ENCODE measurements at places on chromosomes 16 and 17. TPM values are rescaled to one million over a fixed set of nuclear protein-coding genes. Genes with fewer than 3 reads are reported as not detected.

Gene TNFSF12
- total RNA-seq: 16.3 TPM

Gene KRT9
- total RNA-seq: not detected

Gene LITAFD
- total RNA-seq: not detected

Gene SKAP1
- 2.1 TPM for total RNA-seq

Gene KRT24
- total RNA-seq: not detected

Gene COIL
- 14.6 TPM for total RNA-seq

Gene TBC1D28
- total RNA-seq: not detected

Gene DNAAF1
- 0.18 TPM for total RNA-seq

Gene CD300LG
- 5.4 TPM for total RNA-seq

Gene JPH3
- total RNA-seq: 19.1 TPM

Gene LRRC37B
- total RNA-seq: 18.2 TPM

Gene CD19
- not detected for total RNA-seq

Gene CLDN9
- not detected for total RNA-seq

Gene TMEM235
- total RNA-seq: 21.1 TPM

Gene ATP2A1
- 1.9 TPM for total RNA-seq

Gene PYY
- not detected for total RNA-seq

Gene ABI3
- 15.7 TPM for total RNA-seq

- DNase-seq: no peak
- peaks cover 4% of the 10 kb centered on the region for H3K27me3 ChIP-seq
- peaks cover 9% of the 10 kb centered on the region for H3K4me1 ChIP-seq
- H3K27ac ChIP-seq: no peak overlapping the region
These were observed 59.1 kb downstream of the NOG start for GRCh38 chr17:56652628-56653027.

GRCh38 chr17:59107306-59107670, 608 bp upstream of the TRIM37 start:
- H3K4me3 ChIP-seq: peak overlapping the region; percentile 92
- DNase-seq: no peak
- peak overlapping the region; percentile 72 for H3K27ac ChIP-seq
- H3K36me3 ChIP-seq: peaks cover 4% of the 10 kb centered on the region
- H3K27me3 ChIP-seq: no peaks in the 10 kb centered on the region

- no peaks in the 10 kb centered on the region for H3K36me3 ChIP-seq
- no peak for DNase-seq
- no peaks in the 10 kb centered on the region for H3K4me1 ChIP-seq
- H3K27me3 ChIP-seq: no peaks in the 10 kb centered on the region
These were observed 1057.1 kb downstream of the CDH8 start for GRCh38 chr16:60979119-60979518.

DNA sequence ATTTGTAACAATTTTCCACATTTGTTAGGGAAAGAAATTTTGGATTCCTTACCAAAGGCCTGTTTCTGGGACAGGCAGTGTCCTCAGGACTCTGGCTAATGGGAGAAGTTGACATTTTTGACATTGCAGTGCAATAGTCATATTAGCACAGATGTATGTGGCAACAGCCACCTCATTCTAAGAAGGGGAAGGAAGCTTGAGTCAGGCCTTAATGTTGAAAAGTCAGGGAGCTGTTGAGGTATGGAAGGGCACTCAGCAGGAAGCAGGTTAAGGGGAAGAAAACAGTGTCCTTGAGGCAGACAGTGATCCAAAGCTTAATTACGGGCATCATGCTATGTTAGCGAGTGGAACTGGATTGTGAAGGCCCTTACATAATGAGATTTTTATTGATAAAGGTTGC, 20.9 kb downstream of the AKTIP start:
- H3K36me3 ChIP-seq: peaks cover 52% of the 10 kb centered on the region
- no peak for DNase-seq
- no peak overlapping the region for H3K27ac ChIP-seq
- no peak overlapping the region for H3K4me3 ChIP-seq
- no peaks in the 10 kb centered on the region for H3K27me3 ChIP-seq
- H3K4me1 ChIP-seq: no peaks in the 10 kb centered on the region

- peaks cover 17% of the 10 kb centered on the region for H3K36me3 ChIP-seq
- no peaks in the 10 kb centered on the region for H3K27me3 ChIP-seq
- no peak overlapping the region for H3K27ac ChIP-seq
- H3K4me3 ChIP-seq: peak overlapping the region; percentile 21
These were observed 119.6 kb downstream of the SPAG9 start for GRCh38 chr17:51000835-51001638.

DNA sequence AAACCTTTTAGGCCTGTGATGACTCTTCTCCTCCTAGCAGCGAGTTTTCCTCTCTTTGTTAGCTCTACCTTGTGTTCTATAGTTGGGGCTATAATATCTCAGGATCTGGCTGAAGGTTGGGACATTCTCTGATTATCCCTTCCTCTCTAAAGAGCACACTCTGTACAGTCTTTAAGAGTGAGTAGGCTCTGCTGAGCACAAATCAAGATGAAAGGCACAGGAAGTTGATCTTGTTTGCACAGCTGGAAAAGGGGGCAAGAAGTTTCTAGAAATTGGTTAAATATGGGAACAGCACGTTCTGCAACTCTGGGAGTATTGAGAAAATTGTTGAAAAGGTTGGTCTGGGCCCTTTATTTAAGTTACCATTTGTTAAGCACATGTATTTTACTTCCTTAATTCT, 240.9 kb downstream of the CDH11 start:
- no peak for DNase-seq
- no peaks in the 10 kb centered on the region for H3K27me3 ChIP-seq
- H3K36me3 ChIP-seq: no peaks in the 10 kb centered on the region
- H3K4me3 ChIP-seq: no peak overlapping the region
- H3K4me1 ChIP-seq: peaks cover 5% of the 10 kb centered on the region
- H3K27ac ChIP-seq: no peak overlapping the region

GRCh38 chr16:57634171-57634570, 5.7 kb downstream of the ADGRG1 start:
- H3K27me3 ChIP-seq: peaks cover 10% of the 10 kb centered on the region
- H3K4me3 ChIP-seq: no peak overlapping the region
- no peak for DNase-seq
- H3K4me1 ChIP-seq: peaks cover 26% of the 10 kb centered on the region

GRCh38 chr17:81593105-81593871, 41.1 kb upstream of the FAAP100 start:
- H3K4me1 ChIP-seq: no peaks in the 10 kb centered on the region
- DNase-seq: no peak
- H3K4me3 ChIP-seq: peak overlapping the region; percentile 48
- peaks cover 35% of the 10 kb centered on the region for H3K36me3 ChIP-seq
- peaks cover 7% of the 10 kb centered on the region for H3K27me3 ChIP-seq

DNA sequence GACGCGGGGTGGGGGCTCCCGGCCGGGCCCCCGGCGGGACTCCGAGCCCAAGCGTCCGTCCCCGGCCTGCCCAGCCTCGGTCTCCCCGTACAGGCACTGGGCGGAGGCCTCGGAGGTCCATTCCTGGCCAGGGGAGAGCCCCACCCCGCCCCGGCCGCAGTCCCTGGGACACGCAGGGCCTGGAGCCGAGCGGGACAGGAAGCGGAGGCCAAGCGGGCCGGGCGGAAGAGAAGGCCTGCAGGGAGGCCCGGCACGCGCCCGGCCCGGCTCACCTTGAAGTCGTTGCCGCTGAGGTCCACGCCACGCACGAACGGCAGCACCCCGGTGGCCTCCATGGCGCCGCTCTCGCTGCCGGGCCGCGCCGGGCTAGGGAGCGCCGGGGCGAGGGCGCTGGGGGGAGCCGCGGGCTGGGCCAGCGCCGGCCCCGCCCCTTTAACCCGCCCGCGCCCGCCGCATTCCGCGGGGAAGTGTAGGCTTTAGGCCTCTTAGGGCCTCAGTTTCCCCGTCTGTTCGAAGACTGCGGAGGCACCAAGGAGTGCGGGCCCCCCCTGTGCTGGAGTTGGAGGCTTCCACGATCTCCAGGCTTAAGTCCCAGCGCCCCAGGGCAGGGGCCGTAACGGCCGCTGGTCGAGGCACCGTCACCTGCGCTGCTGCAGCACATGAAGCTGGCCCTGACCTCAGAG, at the start of gene FLII:
TSS of gene FLII (minus strand) at position 383 of the 683 bp plus-strand sequence. CDS start at position 335, 48 bp downstream.
- H3K4me1 ChIP-seq: peaks cover 15% of the 10 kb centered on the region
- peak within 1 kb of the TSS; percentile 97 for H3K4me3 ChIP-seq
- peaks cover 4% of the 10 kb centered on the region for H3K36me3 ChIP-seq
- H3K27me3 ChIP-seq: peaks cover 12% of the 10 kb centered on the region
- DNase-seq: peak; percentile 50

- no peak overlapping the region for H3K27ac ChIP-seq
- no peak for DNase-seq
- peaks cover 10% of the 10 kb centered on the region for H3K4me1 ChIP-seq
- H3K4me3 ChIP-seq: no peak overlapping the region
- peaks cover 3% of the 10 kb centered on the region for H3K36me3 ChIP-seq
These were observed 94.9 kb downstream of the CACNG1 start for GRCh38 chr17:67139289-67139688.

GRCh38 chr16:84138824-84139627, 6.0 kb downstream of the HSDL1 start:
- H3K36me3 ChIP-seq: peaks cover 6% of the 10 kb centered on the region
- peaks cover 7% of the 10 kb centered on the region for H3K27me3 ChIP-seq
- no peak overlapping the region for H3K4me3 ChIP-seq
- no peak for DNase-seq

DNA sequence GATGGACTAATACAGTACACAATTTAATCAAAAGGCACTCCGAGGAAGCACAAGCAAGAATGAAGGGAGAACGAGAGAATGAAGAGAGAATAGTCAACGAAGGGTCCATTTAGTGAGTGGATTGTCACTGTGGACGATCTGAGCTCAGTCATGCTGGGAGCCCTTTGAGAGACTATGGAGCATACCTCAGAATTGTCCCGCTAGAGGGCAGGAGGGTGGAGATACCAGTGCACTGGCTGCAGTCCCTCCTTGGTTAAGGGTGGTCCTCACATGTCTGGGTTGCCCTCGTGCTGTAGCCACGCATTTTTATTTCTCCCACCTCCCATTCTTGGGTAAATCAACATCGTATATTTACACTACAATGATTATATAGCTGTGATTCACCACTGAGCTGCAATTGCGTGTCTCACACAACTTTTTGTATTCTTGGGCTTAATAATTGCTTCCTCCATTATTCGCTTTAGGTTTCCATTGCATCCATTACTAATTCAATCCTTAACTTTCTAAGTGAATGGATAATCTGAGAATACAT, 33.2 kb upstream of the FAM20A start:
- no peak overlapping the region for H3K4me3 ChIP-seq
- H3K27me3 ChIP-seq: no peaks in the 10 kb centered on the region
- no peaks in the 10 kb centered on the region for H3K4me1 ChIP-seq

GRCh38 chr17:77115947-77116346, 24.8 kb upstream of the SEC14L1 start:
- no peak for DNase-seq
- H3K27ac ChIP-seq: peak overlapping the region; percentile 9
- peaks cover 45% of the 10 kb centered on the region for H3K4me1 ChIP-seq

- H3K36me3 ChIP-seq: no peaks in the 10 kb centered on the region
- H3K4me3 ChIP-seq: no peak overlapping the region
- DNase-seq: no peak
- H3K27ac ChIP-seq: no peak overlapping the region
- H3K27me3 ChIP-seq: no peaks in the 10 kb centered on the region
- H3K4me1 ChIP-seq: no peaks in the 10 kb centered on the region
These were observed 631.3 kb upstream of the CA10 start for GRCh38 chr17:52789829-52790228.

GRCh38 chr17:16398270-16399267, 16.8 kb upstream of the TRPV2 start:
- H3K4me3 ChIP-seq: peak overlapping the region; percentile 10
- peaks cover 8% of the 10 kb centered on the region for H3K27me3 ChIP-seq
- peaks cover 43% of the 10 kb centered on the region for H3K4me1 ChIP-seq
- H3K36me3 ChIP-seq: no peaks in the 10 kb centered on the region
- peak; percentile 64 for DNase-seq

DNA sequence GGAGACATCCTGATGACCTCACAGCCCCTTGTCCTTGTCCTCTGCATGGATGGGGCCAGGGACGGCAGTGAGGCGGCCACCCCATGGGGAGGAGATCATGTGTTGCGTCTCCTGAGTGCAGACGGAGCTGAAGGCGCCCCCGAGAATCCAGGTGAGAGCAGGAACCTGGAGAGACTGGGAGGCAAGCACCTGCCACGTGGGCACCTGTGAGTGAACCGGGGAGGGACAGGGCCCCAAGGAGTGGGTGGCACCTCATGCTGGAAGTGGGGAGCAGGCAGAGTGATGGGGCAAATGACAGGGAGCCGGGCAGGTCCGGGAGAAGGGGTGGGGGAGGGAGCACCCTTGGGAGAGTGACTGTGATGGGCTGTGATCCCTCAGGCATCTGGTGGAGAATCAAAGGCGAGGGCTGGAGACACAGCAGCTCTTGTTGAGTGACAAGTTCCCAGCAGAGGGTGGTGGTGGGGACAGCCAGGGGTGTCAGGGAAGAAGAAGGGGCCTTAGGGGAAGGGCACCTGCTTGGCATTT, 174.3 kb upstream of the CHMP6 start:
- H3K36me3 ChIP-seq: peaks cover 5% of the 10 kb centered on the region
- no peak for DNase-seq
- H3K4me1 ChIP-seq: peaks cover 4% of the 10 kb centered on the region

DNA sequence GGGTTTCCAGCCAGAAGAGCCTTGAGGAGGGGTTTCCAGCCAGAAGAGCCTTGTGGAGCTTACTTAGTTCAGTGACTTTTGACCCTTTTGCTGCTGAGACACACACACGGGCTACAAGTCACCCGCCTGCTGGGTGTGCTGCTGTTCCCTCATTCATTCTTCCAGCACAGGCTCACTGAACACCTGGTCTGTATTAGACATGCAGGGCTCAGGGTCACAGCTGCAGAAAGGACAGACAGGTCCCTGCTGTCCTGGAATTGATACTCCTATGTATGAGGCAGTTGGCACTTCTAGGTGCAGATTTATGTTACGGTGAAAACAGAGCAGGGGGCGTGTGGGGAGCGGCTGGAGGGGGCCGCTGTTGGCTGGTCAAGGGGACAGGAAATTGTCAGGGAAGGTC, 6.8 kb downstream of the CACNG4 start:
- no peak for DNase-seq
- H3K27me3 ChIP-seq: peaks cover 21% of the 10 kb centered on the region
- peaks cover 5% of the 10 kb centered on the region for H3K36me3 ChIP-seq
- H3K27ac ChIP-seq: no peak overlapping the region
- no peak overlapping the region for H3K4me3 ChIP-seq

GRCh38 chr16:90046971-90047713, 27.9 kb upstream of the DBNDD1 start:
- H3K4me1 ChIP-seq: no peaks in the 10 kb centered on the region
- peaks cover 9% of the 10 kb centered on the region for H3K36me3 ChIP-seq
- H3K4me3 ChIP-seq: no peak overlapping the region
- peaks cover 9% of the 10 kb centered on the region for H3K27me3 ChIP-seq
- peak; percentile 50 for DNase-seq

GRCh38 chr16:81636298-81636993, 142.6 kb upstream of the PLCG2 start:
- peaks cover 15% of the 10 kb centered on the region for H3K27me3 ChIP-seq
- peaks cover 76% of the 10 kb centered on the region for H3K4me1 ChIP-seq
- peaks cover 4% of the 10 kb centered on the region for H3K36me3 ChIP-seq
- DNase-seq: no peak

DNA sequence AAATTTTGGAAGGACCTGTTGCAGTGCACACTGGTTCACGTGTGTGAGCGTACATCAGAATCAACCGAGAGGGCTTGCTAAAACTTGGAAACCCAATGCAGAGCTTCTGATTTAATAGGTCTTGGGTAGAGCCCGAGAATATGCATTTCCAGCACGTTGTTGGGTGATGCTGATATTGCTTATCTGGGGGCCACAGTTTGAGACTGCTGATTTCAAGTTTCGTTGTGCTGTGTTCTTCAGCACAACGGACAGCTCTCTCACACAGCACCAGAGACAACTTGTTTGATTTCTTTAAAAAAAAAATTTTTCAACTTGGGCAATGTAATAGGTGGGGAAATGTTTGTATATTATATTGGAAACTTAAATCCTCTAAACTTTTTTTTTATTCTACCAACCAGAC, 9.4 kb downstream of the OR4D2 start:
- no peak overlapping the region for H3K27ac ChIP-seq
- no peaks in the 10 kb centered on the region for H3K36me3 ChIP-seq
- H3K4me3 ChIP-seq: no peak overlapping the region
